ENCODE measurements at places on chromosomes 4 and X.

- no peak for DNase-seq
These were observed 87.7 kb upstream of the MAP3K15 start for GRCh38 chrX:19602866-19603622.

- DNase-seq: no peak
These were observed 144.3 kb downstream of the CHIC2 start for GRCh38 chr4:53920116-53920515.

DNA sequence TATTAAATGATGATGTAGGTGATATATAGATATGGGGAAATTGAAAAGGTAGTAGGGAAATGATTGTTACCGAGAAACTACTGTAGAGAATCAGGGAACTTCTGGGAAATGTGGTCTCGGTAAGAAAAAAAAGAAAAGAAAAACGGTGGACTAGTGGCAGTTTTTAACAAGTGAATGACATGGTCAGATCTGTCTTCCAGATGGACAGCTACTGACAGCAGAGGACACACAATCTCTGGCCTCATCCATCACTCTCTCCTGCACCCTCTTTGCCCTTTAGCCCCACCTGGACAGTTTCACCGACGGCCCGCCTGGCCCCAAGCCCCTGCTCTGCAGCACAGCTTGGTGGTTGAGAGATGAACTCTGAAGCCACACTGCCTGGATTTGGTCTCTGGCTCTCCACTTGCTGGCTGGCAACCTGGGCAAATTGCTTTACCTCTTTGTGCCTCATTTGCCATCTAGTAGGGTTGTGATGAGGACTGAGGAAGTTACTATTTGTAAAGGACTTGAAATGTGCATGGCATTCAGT lies 23.4 kb downstream of the RBM47 start:
- DNase-seq: no peak

GRCh38 chr4:79290376-79290775 lies 35.5 kb downstream of the NAA11 start:
- no peak for DNase-seq

DNA sequence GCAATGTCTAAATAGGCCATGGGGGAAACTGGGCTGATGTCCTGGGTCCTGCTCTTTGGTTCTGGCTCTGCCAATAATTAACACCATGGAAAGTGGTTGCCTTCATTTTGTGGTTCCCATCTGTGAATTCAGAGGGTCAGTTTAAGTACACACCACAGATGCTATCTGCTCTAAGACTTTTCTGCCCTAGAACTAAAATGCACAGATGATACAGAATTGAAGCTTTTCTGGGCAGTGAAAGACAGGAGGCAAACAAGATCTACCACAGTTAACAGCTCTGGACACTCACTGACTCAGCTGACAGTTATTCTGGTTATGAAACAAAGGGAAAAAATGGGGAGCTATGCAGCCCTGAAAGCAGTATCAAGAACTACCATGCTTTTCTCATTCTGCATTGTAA lies 37.3 kb downstream of the APBB2 start:
- no peak for DNase-seq

DNA sequence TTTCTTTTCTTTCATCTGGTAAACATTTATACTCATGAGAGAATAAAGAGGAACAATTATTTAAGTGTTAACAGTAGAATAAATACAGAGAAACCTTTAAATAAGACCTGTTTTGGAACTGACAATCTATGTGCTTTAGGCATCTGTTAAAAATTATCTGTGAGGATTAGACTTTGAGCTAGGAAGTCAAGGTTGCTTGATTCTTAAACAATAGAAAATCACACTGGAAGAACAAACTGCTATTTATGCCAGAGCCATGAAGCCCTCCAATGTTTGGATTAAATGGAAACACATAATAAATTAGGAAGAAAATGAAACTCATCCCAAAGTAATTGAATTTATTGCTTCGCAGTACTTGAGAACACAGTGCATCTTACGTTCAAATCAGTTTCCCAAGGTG lies 207.2 kb upstream of the NPY2R start:
- no peak for DNase-seq

DNA sequence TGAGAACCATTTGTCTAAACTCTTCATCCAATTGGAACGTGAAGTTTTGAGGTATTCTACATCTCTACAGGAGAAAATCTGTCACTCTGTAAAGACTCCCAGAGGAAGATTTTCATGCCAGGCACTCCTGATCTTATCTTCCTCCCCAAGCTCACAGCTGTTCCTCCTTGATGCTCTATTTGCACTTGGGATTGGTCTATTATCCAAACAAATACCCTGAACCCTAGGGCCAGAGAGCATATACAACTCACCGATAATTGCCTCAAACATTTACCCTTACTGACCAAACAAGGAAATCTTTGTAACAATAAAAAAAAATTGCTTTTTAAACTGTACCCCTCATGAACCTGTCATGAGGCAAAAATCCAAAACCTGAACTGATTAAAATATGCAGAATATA lies 372.7 kb downstream of the SH2D1A start:
- DNase-seq: no peak

GRCh38 chr4:155367608-155368007 lies 9.2 kb downstream of the MAP9 start:
- no peak for DNase-seq

- DNase-seq: no peak
These were observed 44.3 kb upstream of the CLCN4 start for GRCh38 chrX:10112510-10112909.

DNA sequence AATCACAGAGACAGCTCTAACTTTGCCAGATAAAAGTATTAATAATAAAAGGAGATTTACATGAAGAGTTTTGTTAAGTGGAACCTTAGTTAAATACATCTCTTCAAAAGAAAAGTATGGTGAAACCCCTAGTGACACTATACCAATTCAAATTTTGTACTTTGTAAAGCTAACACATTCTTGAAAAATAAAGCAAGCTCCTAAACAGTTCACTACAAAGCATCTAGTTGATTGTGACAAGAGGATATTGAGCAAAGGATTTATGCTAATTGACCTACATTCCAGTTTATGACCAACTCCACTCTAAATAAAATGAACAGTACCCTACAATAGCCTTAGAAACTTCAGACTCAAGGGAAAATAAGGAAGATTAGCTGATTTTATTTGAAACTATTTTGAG lies 69.4 kb upstream of the WDR17 start:
- no peak for DNase-seq

GRCh38 chr4:7532043-7532442 lies 97.3 kb upstream of the PSAPL1 start:
- DNase-seq: no peak

- DNase-seq: no peak
These were observed 643 bp downstream of the FHL1 start for GRCh38 chrX:136147976-136148375.

DNA sequence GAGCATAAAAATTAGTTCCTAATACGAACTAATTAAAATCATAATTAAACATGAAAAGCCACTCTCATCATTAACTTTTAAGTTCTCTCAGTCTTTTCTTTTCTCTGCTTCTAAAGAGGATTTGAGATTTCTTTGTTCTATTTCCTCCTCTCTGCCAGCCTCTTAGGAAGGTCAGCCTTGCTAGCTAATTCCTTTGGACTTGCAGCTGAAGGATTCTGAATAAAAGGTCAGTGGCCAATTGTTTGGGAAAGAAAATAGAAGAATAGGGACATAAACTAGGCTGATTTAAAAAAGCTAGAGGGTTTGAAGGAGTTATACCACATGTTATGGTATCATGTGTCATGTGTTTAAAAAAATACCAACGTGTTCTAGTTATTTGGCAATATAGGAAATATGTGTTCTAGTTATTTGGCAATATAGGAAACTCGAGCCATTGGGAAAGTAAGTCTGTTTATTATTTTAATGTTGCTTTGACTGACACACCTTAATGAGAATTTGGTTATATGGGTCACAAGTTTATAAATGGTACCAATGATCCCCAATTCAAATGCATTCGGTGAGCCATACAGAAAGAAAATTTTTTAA lies 1668.7 kb upstream of the PCDH7 start:
- DNase-seq: no peak

DNA sequence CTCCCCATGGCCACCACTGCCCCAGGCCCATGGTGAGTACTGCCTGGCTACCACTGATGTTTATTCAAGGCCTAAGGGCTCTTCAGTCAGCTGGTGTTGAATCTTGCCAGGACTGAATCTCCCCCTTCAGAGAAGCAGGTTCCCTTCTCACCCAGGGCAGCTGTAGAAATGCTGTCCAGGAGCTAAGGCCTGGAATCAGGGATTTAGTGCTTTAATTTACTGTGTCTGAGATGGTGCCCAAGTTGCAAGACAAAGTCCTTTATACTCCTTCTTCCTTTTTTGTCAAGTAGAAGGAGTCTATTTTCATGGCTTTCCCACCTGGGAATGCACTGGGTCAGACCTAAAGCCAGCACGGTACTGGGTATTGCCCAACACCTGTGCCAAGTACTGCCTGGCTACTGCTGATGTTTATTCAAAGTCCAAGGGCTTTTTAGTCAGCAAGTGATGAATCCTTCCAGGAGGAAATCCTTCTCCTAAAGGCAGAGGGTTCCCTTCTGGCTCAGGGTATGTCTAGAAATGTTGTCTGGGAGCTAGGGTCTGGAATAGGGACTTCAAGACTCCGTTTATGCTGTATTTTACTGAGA lies 117.6 kb upstream of the ATOH1 start:
- DNase-seq: no peak

DNA sequence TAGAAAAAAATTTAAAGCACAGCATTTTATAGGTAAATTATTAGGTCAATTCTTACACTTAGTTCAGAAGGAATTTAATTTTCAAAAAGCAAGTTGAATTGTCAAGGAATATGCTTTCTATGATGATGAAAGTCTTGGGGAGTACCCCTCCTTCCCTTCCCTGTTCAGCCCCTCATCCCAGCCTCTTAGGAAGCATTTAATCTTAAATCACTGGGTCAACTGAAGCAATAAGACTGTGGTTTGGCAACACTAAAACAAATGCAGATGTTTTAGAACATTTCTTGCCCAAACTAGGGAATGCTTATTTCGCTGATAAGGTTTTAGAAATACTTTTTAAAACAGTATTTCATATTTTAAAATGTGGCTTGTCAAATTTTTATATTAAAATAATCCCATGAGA lies 19.1 kb upstream of the ARSJ start:
- no peak for DNase-seq

DNA sequence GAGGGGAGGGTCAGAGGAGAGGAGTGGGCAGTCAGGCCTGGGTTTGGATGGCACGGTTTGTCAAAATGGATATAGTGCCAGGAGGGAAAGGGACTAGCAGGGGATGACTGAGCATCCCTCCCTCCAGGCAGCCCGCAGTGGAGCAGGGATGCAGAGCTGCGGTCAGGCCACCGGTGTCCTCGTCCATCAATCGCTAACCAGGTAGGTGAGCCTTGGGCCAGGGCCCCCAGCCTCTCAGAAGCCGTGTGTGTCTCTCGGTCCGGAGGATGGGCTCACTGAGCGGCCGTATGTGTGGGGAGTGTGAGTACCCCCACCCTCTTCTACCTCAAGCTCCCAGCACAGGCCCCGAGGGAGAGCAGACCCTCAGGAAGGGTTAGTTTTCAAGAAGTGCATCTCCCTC lies 538 bp upstream of the CYTL1 start:
- DNase-seq: no peak

GRCh38 chr4:120052856-120053255 lies 13.8 kb downstream of the MAD2L1 start:
- no peak for DNase-seq

GRCh38 chr4:11436673-11437072 lies 8.0 kb upstream of the HS3ST1 start:
- DNase-seq: no peak

- no peak for DNase-seq
These were observed 72.5 kb upstream of the KCNIP4 start for GRCh38 chr4:22021106-22021505.

All from stimulated activated CD8-positive, alpha-beta memory T cell treated with anti-CD3 and anti-CD28 coated beads, Interleukin-4, amount 100 ng/mL, for 1 hour (primary cell).